ENCODE measurements at places on chromosomes 2 and 18.

- DNase-seq: no peak
Observed at GRCh38 chr2:181998891-181999654, 13.4 kb downstream of the PPP1R1C start.

DNA sequence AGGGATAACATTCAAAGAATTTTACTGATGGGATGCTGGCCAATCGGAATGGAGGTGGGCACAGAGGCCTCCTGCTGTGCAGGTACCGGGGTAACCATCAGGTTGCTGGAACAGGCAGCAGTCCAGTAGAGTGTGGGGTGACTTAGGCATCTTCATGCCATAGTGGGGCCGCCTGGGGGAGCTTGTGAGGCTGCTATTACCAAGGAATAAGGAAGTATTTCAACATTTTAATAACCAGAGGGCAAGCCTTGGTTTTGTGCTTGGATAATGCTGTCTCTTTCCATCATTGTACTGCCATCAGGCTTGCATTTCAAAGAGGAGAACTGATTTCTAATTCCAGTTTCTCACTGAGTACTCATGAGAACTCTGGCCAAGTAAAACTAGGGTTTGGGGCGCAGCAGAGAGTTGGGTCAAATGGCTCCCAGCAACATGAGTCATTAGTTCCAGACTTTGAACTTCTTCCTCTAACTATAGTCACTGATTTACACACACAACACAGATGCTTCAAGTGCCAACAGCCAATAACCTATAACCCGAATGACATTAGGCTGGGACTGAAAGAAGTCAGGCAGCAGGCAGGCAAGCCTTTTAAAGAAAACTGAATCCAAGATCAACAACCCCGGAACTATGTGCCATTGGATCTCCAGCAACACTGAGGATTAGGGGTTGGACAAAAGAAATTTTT, 56.1 kb upstream of the FHL2 start:
- peak; percentile 43 for DNase-seq

- no peak for DNase-seq
Observed at GRCh38 chr2:11379558-11379957, 35.1 kb upstream of the ROCK2 start.

- DNase-seq: no peak
Observed at GRCh38 chr2:102226612-102227391, 40.0 kb downstream of the IL1RL2 start.

DNA sequence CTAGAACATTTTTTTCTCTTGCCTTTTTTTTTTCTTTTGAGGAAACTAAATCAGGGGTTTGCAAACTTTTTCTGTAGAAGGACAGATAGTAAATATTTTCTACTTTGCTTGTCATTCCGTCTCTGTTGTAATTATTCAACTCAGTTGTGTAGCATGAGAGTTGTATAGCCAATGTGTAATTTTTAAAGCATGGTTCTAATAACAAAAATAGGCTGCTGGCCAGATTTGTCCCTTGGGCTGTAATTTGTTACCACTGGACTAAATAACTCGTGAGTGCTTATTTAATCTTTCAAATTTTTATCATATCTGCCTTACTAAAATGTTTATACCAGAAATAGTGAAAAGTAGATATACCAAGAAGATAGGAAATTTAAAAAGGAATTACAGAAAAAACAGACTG, 43.0 kb downstream of the CCDC148 start:
- DNase-seq: no peak

DNA sequence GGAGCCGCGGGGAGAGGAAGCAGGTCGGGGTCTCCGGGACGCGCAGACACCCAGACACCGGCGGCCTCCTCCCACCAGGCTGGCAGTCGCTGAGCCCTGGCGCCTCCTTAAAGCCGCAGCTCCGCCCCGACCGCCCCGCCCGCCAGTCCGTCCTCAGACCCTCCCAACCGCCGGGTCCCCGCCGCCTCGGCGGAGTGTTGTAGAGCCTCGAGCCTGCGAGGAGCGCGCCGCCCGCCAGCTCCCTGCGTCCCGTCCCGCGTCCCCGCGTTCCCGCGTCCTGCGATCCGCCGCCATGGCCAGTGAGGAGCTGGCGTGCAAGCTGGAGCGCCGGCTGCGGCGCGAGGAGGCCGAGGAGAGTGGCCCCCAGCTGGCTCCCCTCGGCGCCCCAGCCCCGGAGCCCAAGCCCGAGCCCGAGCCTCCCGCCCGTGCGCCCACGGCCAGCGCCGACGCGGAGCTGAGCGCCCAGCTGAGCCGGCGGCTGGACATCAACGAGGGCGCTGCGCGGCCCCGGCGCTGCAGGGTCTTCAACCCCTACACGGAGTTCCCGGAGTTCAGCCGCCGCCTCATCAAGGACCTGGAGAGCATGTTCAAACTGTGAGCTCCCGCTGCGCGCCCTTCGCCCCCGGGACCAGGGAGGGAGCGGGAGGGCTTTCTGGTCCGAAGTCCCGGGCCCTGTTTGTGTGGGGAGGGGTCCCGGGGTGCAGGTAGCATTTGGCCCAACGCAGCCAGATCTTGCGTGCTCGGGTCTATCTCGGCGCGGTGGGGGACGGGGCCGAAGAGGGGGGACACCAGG, at the start of gene EFHD1:
Gene EFHD1, plus strand, starts transcription at position 192 of the 793 bp plus-strand sequence. Its CDS starts 101 bp downstream, at position 293.
- peak; percentile 70 for DNase-seq

DNA sequence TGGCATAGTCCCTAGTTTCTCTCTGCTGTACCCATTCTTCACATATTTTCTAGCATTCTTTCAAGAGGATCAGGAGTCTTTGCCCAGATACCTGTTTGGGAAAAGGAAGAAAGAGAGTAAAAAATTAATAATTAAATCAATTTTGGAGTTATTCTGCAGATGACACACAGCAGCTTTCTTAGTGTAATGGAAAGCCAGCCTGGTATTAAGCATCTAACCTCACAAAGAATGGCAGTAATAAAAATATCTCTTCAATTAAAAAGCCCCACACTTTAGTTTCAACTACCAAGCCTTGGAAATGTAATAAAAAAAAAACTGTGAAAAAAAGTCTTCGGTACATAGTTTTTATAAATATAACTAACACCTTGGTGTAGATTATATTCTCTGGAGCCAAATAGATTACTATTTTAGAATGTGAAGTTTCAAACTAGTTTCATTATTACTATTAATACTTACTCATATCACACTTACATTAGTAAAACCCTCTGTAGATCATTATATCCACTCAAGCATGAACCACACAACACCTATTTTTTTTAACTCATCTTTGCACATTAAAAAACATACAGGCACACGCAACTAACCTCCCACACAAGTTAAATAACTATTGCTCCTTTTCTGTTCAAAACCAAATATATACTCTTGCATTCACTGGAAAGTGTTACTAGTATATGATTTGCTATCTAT, 90.9 kb downstream of the GPD2 start:
- no peak for DNase-seq

- no peak for DNase-seq
Observed at GRCh38 chr18:36420826-36421225, 123.3 kb downstream of the FHOD3 start.

- peak; percentile 27 for DNase-seq
Observed at GRCh38 chr2:116718451-116718850, 1096.0 kb upstream of the DDX18 start.

GRCh38 chr2:190409616-190410015, 1.5 kb downstream of the MFSD6 start:
- no peak for DNase-seq

DNA sequence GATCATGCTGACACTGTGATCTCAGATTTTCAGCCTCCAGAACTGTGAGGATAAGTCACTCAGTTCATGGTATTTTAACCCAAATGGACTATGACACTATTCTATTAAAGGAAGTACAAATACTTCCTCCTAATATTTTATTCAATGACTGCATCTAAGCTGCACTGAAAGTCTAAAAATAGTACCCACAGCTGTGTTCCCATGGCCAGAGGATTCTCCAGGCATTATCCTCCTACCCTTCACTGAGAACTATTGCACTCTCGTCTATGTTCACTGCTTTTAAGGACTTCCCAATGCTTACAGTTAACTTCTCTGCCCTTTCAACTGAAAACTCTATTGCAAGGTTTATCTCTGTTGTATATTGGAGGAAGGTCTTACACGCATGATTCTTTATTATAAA, 15.2 kb downstream of the LRATD1 start:
- no peak for DNase-seq

All from urothelium cell line (cell line).